ENCODE measurements at places on chromosomes 16 and 17. TPM values are rescaled to one million over a fixed set of nuclear protein-coding genes. Genes with fewer than 3 reads are reported as not detected.

CHST6 gene
- total RNA-seq = 2.5 TPM

MT3 gene
- not detected for total RNA-seq

SEC14L5 gene
- total RNA-seq = 0.41 TPM

TLK2 gene
- total RNA-seq = 41.5 TPM

KIFC3 gene
- 70.9 TPM for total RNA-seq

ASGR1 gene
- total RNA-seq = 5.1 TPM

CDH3 gene
- total RNA-seq = 3.4 TPM

C1QL1 gene
- total RNA-seq = not detected

C16orf92 gene
- total RNA-seq = not detected

LAT gene
- total RNA-seq = 17.8 TPM

DNA sequence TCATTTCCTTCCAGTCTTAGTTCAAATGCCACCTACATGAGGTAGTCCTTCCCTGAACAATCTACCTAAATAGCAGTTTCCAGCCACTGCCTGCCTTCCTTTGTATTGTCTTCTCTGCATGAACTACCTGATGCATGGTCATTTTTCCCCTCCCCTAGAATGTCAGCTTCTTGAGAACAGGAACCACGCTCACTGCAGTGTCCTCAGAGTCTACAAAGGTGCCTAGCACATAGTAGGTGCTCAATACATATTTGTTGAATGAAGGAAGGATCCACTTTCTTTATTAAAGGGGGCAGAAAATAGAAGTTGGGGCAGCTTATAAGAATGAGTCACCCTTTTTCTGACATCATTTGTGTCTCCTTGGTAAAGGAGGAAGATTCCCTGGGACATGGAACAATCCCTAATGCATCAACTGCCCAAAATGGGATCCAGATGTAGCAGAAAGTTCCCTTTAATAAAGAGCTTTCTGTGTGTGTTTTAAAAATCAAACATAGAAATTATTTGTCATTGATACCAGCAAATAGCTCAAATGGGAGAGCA lies 4.4 kb upstream of the CYLD start:
- DNase-seq = no peak

DNA sequence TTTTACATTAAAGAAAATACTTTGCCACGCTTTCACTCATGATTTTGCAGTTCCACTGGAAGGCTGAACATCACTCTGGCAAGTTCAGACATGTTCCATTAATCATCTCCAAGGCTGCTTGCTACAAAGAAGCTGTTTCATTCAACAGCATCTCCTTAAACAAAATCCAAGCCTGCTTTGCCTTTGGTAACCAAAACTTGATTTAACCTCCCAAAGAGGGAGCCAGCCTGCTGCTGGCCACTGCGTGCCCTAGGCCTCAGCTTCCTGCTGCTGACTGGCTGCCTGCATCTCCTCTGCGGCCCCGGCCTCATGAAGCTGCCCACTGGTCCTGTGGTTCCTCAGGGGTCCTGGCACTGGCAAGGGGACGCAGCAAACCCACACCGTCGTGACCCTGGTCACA lies 31.8 kb downstream of the ANKRD11 start:
- no peak for DNase-seq

DNA sequence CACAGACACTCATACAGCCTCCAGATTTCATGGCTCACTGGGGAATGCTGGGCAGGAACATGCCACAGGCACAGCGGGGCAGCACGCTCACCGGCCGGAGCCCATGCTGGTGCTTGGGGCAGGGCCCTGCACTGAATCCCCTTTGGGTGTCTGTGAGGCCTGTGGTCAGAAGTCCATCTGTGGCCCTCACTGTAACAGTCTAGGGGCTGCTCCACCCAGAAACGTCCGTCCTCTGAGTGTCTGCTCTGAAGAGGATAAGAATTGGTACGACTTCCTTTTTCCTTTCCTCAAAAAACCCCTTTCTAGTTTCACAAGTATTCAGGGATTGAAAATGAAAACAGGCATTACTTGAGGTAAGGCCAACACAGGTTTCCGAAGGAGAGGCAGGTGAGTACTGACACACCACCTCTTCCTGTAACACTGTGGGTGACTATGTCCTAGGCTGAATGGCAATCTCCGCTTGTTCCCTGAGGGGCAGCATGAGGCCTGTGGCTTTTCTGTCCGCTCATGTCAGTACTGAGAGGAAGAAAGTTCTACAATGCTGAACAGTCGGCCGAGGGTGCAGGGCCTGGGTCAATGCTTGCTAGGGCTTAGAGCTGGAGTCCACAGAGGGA lies 42.5 kb downstream of the TMEM11 start:
- no peak for DNase-seq

DNA sequence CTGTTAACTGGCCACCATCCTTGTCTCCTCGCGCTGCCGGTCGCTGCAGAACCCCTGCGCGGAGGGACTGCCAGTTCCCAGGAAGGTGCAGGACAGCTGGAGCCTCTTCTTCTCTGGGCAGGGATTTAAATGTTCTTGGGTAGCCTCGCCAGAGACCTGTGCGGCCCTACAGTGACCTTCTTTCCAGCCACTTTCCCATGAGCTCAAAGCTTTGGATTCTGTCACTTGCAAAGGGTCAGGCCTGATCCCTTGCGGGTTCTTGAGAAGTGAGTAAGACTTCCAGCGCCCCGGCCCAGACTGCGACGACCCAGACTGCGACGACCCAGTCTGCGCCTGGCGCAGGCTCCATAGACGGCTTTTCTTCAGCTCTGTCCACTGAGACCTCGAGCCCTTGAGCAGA lies 1.4 kb upstream of the SLFN5 start:
- no peak for DNase-seq

- peak; percentile 81 for DNase-seq
These were observed 3.4 kb upstream of the HEXD start for GRCh38 chr17:82414548-82415281.

DNA sequence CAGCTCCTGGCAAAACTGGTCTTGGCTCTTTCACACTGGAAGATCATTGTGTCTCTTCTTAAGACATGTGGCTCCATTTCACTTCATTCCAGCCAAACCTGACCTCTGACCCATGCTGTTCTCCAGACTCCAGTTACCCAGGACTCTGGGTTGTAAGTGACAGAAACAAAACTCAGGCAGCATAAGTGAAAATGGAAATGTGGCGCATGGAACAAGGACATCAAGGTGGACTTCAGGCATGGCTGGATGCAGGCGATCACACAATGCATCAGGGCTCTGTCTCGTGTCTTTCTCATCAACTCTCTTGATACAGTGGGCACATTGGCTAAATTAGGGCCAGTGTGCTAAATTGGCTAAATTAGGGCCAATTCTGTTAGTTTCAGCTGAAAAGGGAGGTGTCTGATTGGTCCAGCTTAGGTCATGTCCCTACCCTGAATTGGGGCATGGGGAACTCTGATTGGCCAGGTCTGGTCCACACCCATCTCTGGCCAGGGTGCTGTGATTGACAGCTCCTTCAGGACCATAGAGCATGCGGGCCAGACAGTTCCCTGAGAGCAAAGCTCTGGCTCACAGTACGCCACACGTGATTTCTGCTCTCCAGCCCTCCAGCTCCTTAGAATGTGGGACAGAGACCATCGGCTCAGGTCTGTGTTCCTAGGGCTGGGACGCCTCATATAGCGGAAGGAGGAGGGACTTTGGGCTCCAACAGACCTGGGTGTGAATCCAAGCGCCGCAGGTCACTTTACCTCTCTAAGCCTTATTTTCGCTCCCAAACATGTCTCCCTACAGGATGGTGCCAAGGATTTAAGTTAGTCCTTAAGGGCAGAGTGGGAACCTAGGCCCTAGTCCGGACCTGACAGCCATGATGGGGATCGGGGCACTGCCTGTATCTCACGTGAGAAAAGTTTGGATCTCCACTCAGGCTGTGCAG lies 17.5 kb downstream of the SOCS1 start:
- no peak for DNase-seq

DNA sequence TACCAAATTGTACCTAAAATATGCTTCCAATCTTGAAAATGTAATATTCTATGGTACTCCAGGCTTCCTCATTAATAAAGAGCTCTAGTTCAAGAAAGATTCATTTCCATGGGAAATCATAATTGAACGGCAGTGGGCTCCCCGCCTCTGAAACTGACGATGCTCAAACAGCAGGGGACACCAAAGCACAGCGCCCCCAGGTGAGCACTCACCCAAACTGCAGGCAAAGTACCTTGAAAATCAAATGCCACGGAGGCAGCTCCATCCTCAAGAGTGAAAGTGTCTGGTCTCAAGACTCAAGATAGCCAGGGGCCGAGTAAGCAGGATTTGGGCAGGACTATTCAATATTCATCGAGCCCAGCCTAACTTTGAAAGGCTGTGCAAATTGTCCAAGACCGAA lies 217.4 kb upstream of the TNRC6C start:
- DNase-seq = no peak

DNA sequence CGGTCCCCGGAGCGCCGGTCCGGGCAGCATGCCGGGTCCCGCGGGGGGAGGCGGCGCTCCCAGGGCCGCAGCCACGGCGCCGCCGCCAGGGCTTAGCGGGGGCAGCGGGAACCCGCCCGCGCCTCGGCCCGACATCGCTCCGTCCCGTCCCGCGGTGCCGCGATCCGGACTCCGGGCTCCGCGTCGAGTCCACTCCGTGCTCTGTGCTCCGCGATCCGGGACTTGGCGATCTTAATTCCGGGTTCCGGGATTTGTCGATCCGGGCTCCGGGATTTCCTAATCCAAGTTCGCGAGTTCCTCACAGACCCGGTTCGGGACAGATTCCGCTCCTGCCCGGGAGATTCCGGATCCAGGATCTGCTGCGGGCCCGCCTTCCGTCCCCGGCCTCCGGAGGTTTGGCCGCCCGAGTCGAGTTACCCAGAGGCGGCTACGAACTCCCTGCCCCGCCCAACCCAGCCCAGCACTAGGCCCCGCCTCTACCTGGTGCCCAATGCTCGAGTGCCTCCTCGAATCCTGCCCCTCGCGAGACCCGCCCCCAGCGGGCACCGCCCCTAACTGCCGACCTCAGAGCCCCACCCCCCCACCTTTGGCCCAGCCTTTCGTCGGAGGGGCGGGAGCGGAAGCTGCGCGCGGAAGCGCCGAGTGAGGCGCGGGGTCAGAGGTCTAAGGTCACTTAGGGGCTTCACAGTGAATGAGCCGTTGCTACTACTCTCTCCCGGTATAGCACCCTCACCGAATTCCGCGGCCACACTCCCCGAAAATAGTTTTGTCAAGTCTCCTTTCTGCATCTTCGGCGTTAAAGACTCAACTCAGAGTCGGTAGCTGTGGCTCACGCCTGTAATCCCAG lies at the start of gene SMARCD2:
SMARCD2 (minus strand) TSS at position 146 of the 847 bp plus-strand sequence; CDS start at position 135, 11 bp downstream.
- peak; percentile 99 for DNase-seq

GRCh38 chr16:70575376-70575775 lies 51.8 kb downstream of the SF3B3 start:
- DNase-seq = no peak

DNA sequence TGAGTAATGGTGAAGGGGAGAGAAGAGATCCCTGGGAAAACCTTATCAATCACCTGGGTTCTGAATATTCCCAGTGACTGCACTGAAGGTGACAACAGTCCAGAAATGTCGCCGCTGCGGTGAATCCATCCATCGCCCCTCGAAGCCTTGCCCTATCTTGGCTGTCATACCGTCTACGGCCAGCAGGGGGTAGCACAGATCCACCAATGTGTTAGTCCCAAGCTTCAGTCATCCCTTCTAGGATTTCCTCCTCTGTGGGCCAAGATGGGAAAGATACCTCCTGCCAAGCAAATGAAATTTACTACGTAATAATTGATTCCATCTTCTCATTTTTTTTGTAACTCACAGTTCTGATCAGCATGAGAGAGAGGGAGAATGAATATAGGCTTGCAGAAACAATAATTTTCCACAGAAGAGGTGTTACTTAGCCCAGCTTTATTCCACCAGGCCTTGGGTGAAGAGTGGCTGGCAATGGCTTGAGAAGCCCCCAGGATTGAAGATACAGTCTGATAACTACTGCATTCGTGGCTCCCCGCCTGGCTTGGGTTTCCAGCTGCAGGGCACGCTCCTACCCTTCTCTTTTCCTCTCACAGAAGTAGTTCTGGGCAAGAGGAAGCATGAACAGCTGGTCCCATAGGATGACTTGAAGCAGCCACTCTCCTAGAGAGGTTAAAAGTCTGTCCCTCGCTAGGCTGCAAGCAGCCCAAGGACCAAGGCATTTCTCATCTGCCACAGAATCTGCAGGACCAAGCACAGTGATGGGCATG lies 2.6 kb upstream of the FMNL1 start:
- DNase-seq = peak; percentile 87

- DNase-seq = no peak
These were observed 29.3 kb downstream of the MAF start for GRCh38 chr16:79571065-79571902.

- no peak for DNase-seq
These were observed 359.1 kb downstream of the SEC14L1 start for GRCh38 chr17:77499699-77500435.

- peak; percentile 57 for DNase-seq
These were observed 832 bp upstream of the SRRM2 start for GRCh38 chr16:2751577-2752034.

GRCh38 chr17:60653569-60653968 lies 24.1 kb upstream of the BCAS3 start:
- no peak for DNase-seq

DNA sequence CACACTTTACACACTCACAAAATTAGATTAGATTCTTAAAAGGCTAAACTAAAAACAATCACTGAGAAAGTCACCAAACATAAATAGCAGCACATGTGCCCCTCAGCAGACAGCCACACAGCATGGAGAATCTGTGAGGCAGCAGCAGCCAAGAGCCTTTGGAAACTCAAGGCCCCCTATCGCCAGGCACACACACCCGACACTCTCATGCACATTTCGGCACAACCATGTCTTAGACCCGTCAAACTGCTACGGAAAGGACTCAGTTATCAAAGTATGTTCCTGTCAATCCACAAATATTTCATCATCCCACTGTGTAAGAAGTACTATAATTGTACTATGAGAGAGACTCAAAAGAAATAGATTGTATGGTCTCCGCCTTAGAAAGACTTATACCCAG lies 20.9 kb downstream of the UBE2O start:
- DNase-seq = no peak

DNA sequence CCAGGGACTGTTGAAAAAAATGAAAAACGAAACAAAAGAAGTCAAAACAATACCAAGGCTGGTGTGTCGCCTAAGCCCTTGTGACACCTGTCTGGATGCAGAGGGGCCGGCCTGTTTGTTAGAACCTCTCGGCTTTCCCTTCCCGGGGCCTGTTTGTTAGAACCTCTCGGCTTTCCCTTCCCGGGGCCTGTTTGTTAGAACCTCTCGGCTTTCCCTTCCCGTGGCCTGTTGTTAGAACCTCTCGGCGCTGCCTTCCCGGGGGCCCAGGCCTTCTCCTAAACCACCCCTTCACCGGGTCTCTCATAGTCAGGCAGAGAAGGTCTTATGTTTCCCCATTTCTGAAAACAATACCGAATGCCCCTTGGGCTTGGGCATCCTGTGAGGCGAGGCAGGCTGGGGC lies 180.0 kb downstream of the BANP start:
- DNase-seq = peak; percentile 35

DNA sequence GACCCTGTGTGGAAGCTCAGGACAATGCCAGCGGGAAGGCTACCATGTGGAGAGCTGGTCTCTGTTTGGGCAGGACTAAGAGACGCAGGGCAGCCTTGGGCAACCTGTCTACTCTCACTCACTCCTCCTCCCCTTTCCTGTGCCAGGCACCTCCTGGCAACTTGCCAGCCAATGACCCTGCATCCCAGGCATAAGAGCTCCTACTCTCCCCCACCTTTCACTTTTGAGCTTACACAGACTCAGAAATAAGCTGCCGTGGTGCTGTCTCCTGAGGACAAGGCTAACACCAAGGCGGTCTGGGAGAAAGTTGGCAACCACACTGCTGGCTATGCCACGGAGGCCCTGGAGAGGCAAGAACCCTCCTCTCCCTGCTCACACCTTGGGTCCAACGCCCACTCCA lies 2.6 kb downstream of the HBM start:
- DNase-seq = no peak
